ENCODE measurements at places on chromosomes 4 and X.
A peak's percentile ranks its signal among the peaks of the same experiment; 100 is the strongest.

DNA sequence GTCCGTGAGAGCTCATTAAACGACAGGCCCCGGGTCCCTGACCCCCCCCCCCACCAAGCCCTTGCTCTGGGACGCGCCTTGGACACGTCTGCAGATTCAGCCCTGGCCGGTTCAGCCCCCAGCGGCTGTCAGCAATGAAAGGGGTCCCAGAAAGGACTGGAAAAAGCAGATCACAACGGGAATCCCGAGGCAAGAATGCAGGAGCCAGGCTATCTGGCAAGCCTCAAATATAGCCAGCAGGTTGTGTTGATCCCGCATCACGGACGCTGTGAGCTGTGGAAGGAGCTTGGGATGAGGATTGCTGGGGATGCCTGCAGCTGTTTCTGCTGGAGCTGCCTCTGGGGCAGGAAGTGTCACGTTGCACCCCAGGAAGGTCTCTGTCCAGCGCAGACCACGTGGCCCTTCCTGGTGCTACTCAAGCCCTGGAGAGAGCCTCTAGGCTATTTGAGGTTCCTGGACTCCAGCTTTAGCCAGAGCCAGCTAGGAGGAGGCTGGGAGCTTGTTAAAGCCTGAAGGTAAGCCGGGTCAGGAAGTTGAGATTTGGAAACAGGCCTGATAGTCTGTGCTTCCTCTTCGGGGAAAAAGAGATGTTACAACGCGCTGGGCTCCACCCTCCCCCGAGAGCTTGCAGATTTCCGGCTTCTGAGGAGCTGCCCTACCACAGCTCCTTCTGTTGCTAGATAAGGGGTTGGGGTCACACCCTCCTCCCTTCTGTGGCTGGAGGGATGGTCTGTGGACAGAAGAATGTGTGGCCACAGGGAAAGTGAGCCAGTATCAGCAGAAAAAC is 19.3 kb upstream of the CSF2RA start:
- DNase-seq: no peak

- no peak for DNase-seq
Observed at GRCh38 chrX:68139791-68140190, 293.5 kb downstream of the OPHN1 start.

DNA sequence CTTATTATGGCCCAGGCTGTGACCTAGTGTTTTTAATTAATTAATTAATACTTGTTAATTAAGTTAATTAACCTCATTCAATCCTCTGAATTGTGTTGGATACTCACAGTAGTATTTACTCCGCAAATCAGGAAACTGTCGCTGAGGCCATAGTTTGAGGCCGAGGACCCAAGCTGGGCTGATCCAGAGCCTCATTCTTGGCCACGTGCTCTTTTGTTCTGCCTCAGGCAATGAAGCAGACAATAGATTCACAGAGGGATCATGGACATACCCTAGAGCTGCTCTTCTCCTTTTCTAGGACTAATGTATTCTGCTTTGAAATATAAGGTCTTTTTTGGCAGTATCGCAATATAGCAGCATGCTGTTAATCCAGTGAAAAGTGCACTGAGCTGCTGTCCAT is 24.0 kb upstream of the SNCA start:
- DNase-seq: no peak

GRCh38 chrX:100928660-100929613 is at the start of gene XKRX:
Gene XKRX, minus strand, starts transcription at chrX:100928917. Its CDS starts 613 bp downstream, at chrX:100928304.
- DNase-seq: peak; percentile 63

DNA sequence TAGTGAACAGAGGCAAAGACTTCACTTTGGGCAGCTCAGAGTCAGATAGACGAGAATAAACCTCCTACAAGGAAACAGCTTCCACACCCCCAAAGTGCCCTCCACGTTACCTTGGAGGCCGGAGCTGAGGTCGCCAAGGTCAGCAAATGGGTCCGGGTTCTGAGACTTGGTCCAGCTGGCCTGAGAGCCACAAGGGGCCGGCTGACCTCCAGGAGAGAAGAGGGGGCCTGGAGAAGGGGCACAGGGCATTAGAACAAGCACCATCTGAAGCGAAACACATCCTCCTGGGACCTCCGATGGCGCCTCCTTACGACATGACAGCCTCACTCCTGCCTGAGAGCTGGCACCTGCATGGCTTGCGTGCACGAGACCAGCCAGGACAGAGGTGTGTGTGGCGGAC is 33.6 kb upstream of the CPLX1 start:
- no peak for DNase-seq

- no peak for DNase-seq
Observed at GRCh38 chr4:24565054-24565453, 19.3 kb downstream of the DHX15 start.

DNA sequence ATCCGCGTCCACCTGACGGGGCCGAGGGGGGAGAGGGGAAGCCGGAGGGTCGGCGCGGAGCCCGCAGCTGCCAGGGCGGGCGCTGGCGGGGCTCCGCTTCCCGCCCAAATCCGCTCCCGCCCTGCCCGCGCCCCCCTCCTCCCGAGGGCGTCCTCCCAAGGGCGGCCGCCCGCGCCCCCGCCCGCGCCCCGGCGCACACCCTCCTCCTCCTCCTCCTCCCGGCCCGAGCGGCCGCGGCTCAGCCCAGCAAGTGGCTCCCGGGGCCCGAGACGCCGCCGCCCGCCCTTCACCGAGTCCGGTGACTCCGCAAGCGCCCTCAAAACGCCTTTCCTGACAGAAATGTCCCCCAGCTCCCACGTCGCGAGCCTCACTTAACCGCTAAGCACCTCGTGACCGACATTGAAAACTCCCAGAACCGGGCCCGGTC is 487 bp downstream of the HMGB2 start:
- DNase-seq: no peak

- no peak for DNase-seq
Observed at GRCh38 chr4:85823295-85823694, 348.3 kb downstream of the ARHGAP24 start.

DNA sequence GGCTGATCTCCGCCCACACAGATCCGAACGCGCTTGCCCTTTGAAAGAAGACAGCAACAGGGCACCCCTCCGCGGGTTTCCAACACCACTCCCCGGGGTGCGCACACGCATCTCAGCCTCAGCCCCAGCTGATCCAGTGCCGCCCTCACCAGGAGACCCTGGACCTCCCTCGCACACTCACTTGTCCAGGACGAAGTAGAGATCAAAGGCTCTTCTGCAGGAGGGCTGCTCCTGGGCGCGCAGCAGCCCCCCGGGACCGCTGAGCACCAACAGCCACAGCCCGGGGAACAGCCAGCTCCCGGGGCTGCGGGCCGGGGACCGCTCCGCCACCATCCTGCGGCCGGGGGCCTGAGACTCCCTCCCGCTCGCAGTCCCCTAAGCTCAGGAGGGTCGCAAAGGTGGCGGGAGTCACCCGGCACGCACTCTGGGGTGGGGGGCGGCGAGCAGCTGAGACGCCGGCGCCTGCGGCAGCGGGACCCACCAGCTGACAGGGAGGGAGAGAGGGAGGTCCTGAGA is 743 bp downstream of the ANTXR2 start:
- DNase-seq: no peak

- DNase-seq: no peak
Observed at GRCh38 chr4:88276952-88277710, 7.2 kb downstream of the PPM1K start.

GRCh38 chrX:150774798-150775568 is 81.8 kb downstream of the MTMR1 start:
- DNase-seq: no peak

GRCh38 chrX:151363316-151363715 is 33.7 kb upstream of the VMA21 start:
- DNase-seq: no peak
